Neuronal stem cell (in vitro differentiated cells): ENCODE measurements at places on chromosomes 12 and 14.

- H3K27ac ChIP-seq = no peak overlapping the region
- H3K27me3 ChIP-seq = no peaks in the 10 kb centered on the region
- DNase-seq = no peak
- H3K4me3 ChIP-seq = no peak overlapping the region
- H3K36me3 ChIP-seq = no peaks in the 10 kb centered on the region
Observed at GRCh38 chr12:59911516-59911915, 315.7 kb downstream of the SLC16A7 start.

- no peaks in the 10 kb centered on the region for H3K27me3 ChIP-seq
- no peak for DNase-seq
- peaks cover 10% of the 10 kb centered on the region for H3K36me3 ChIP-seq
- no peaks in the 10 kb centered on the region for H3K4me1 ChIP-seq
- no peak overlapping the region for H3K4me3 ChIP-seq
- H3K27ac ChIP-seq = no peak overlapping the region
Observed at GRCh38 chr14:71686677-71687076, 245.6 kb upstream of the RGS6 start.

- H3K36me3 ChIP-seq = peaks cover 96% of the 10 kb centered on the region
- H3K27ac ChIP-seq = no peak overlapping the region
- no peaks in the 10 kb centered on the region for H3K27me3 ChIP-seq
- H3K4me1 ChIP-seq = no peaks in the 10 kb centered on the region
Observed at GRCh38 chr12:109914461-109914860, 14.4 kb downstream of the TCHP start.

DNA sequence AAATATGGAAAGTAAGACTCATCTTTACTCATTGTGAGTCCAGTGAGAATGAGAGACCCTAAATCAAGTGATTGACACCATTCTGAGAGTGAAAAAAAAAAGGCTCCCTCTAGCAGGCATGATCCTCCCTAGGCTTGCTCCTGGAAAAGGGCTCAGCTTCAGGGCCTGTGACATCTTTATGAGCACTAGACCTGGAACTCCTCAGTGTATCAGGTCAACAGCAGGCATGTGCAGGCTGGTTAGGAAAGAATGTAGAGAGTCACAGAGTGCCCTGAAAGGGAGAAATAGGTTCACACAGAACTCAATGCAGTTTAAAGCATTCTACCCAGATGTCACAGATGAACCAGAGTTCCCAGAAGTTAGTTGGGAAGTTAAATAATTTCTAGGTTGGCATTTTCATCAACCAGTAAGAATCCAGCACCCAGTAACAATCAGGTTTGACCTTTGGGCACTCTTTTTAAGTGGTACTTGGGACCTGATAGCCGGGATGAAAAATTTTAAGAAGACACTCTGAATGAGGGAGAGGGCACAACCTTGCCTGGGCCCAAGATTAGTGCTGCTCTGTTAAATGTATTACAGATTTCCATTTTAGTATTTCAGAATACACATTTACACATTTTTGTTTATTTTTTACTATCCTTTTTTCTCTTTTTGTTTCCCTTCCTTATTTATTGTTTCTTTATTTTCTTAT is 828.8 kb downstream of the C12orf50 start:
- no peak overlapping the region for H3K27ac ChIP-seq
- DNase-seq = no peak
- H3K4me1 ChIP-seq = no peaks in the 10 kb centered on the region
- H3K4me3 ChIP-seq = no peak overlapping the region

DNA sequence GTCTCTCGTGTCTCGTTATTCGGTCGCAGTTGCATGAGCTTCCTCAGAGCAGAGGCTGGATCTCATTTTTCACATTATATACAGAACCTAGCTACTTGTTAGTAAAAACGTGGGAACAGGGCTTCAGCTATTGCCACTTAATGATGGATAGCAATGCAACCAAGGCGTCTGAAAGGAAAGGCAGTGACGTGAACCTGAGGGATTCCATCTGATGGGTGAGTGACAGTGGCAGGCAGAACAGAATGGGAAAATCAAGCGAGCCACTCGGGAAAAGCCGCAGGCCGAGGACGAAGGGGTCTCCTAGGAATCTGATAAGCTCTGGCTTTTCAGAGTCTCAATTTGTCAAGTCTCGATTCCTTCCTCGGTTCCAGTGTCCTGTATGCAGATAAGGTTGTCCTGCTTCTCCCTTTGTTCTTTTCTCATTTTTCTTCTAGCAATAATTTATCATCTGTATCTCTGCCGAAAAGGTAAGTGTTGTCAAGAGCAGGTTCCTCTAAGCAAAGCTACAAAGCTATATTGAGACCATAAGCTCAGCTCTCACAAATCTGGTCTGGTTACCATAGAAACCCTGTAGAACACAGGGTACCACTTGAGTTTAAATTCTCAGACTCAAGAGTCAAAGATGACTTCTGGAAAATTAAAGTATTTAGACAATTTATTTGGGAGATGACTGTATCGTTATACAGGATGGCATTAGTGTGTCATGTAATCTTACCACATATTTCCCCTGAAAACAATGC is 416.6 kb downstream of the GLT1D1 start:
- no peaks in the 10 kb centered on the region for H3K4me1 ChIP-seq
- no peak for DNase-seq
- no peak overlapping the region for H3K4me3 ChIP-seq
- H3K27me3 ChIP-seq = no peaks in the 10 kb centered on the region

DNA sequence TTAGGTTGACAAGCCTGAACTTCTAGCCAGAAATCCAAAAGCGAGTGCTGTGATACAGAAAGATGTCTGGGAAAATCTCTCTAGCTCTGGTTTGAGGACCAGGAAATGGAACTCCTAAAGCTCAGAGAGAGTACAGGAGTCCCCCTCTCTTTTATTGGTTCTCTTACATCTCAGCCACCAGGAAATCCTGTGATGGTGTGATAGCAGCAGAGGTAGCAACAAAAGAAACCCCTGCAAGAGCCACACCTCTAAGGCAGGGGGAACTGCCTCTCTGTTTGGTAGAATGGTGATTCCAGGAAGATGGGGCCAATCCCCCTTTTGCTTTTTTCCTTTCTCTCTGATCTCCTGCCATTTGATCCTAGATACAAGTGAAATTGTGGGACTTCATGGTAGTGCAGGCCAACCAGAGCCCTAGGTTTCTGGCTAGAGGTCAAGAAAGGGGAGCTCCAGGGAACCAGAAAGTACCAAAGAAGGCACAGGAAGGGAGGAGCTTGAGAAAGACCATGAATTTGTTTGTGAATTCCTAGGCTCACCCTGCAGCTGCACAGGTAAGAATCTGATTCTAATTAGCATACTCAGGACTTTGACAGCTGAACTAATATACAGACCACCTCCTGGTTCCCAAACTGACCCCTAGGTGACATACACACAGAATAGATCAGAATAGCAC is 88.5 kb downstream of the PAPLN start:
- peaks cover 5% of the 10 kb centered on the region for H3K4me1 ChIP-seq
- no peak overlapping the region for H3K4me3 ChIP-seq
- no peak for DNase-seq
- H3K27ac ChIP-seq = no peak overlapping the region
- H3K36me3 ChIP-seq = no peaks in the 10 kb centered on the region
- H3K27me3 ChIP-seq = no peaks in the 10 kb centered on the region

DNA sequence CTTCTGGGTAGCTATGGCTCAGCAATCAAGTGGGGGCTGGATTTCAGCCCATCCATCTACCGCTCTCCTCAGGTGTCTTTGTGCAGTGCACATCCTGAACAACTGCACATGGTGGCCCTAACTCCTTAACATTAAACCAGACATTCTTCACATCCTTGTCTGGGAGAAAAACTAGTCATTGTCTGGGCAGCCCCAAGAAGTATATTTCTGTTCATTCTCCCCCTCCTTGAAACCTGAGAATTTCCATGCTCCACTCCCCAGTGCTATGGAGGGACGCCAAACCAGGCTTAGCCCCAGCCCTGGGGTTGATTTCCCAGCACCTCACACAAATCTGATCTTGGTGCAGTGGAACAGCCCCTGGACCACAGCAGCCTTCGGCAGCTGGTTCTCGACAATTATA is 13.4 kb downstream of the MYL2 start:
- no peaks in the 10 kb centered on the region for H3K27me3 ChIP-seq
- DNase-seq = no peak
- no peaks in the 10 kb centered on the region for H3K4me1 ChIP-seq

- DNase-seq = no peak
- H3K36me3 ChIP-seq = no peaks in the 10 kb centered on the region
- peaks cover 7% of the 10 kb centered on the region for H3K4me1 ChIP-seq
- H3K27me3 ChIP-seq = no peaks in the 10 kb centered on the region
- H3K4me3 ChIP-seq = no peak overlapping the region
Observed at GRCh38 chr14:72070458-72070857, 138.2 kb downstream of the RGS6 start.

- peaks cover 4% of the 10 kb centered on the region for H3K4me1 ChIP-seq
- no peaks in the 10 kb centered on the region for H3K27me3 ChIP-seq
- H3K27ac ChIP-seq = peak overlapping the region; percentile 100
- no peak for DNase-seq
- peak overlapping the region; percentile 91 for H3K4me3 ChIP-seq
- H3K36me3 ChIP-seq = peaks cover 3% of the 10 kb centered on the region
Observed at GRCh38 chr14:60090864-60091519, 731 bp upstream of the PCNX4 start.

GRCh38 chr12:117470804-117471203 is 109.4 kb upstream of the NOS1 start:
- H3K4me1 ChIP-seq = no peaks in the 10 kb centered on the region
- H3K36me3 ChIP-seq = no peaks in the 10 kb centered on the region
- no peak overlapping the region for H3K27ac ChIP-seq
- DNase-seq = no peak

DNA sequence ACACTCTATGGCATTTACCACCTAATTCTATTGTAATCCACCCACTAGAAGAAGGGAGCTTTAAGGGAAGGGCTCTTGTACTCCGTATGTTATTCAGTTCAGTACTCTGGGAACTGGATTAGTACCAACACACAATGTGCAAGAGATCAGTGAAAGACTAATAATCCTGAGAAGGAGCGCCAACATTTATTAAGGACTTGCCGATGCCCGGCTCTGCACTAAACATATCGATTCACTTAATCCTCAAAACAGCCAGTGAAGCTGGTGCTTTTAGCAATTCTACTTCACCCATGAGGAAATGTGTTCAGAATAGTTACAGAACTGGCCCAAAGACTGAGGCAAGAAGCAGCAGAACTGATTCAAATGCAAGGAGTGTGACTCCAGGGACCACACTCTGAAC is 80.9 kb downstream of the RPS6KA5 start:
- H3K27me3 ChIP-seq = no peaks in the 10 kb centered on the region
- no peak for DNase-seq
- H3K4me1 ChIP-seq = no peaks in the 10 kb centered on the region
- no peaks in the 10 kb centered on the region for H3K36me3 ChIP-seq

GRCh38 chr12:50786498-50787231 is 22.8 kb downstream of the ATF1 start:
- no peak overlapping the region for H3K4me3 ChIP-seq
- no peak for DNase-seq
- H3K36me3 ChIP-seq = peaks cover 9% of the 10 kb centered on the region
- H3K4me1 ChIP-seq = no peaks in the 10 kb centered on the region
- H3K27me3 ChIP-seq = no peaks in the 10 kb centered on the region

DNA sequence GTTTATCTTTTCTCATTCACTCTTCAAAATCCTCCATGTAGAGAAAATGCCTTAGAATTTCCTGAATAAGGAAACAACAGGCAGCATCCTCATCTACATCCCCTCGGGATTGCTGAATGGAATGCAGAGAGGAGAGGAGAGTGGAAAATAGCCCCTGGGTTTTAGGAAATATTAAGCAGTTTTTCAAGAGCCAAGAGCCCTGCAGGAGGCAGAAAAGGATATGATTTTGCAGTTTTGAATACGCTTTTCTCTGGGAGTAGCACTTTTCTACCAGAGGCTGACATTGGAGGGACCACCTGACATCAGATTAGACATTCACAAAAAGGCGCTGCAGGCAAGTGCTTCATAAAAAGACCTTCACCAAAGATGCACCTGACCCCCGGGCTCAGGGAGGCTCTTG is 362.2 kb upstream of the SFSWAP start:
- no peak for DNase-seq
- H3K27ac ChIP-seq = no peak overlapping the region
- H3K4me1 ChIP-seq = peaks cover 30% of the 10 kb centered on the region
- no peaks in the 10 kb centered on the region for H3K36me3 ChIP-seq

DNA sequence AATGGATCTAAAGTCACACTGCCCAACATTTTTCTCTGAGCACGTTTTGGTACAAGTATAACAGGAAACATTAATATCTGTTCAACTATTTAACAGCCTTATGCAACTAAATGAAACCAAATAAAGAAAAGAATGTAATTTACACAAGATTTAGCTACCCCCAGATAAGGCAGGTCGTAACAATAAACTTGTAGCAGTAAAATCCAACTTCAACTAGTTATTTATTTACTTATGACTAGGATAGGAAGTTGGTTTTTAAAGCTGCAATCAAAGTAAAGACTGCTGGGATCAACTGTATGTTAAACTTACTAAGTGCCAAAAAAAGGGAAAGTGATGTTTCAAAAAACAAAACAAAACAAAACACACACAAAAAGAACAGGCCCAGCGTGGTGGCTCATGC is 30.9 kb downstream of the FERMT2 start:
- no peak overlapping the region for H3K4me3 ChIP-seq
- H3K4me1 ChIP-seq = peaks cover 4% of the 10 kb centered on the region
- no peak for DNase-seq
- peaks cover 52% of the 10 kb centered on the region for H3K36me3 ChIP-seq
- H3K27ac ChIP-seq = no peak overlapping the region
- no peaks in the 10 kb centered on the region for H3K27me3 ChIP-seq

- no peaks in the 10 kb centered on the region for H3K36me3 ChIP-seq
- H3K27me3 ChIP-seq = no peaks in the 10 kb centered on the region
- no peak for DNase-seq
- H3K27ac ChIP-seq = no peak overlapping the region
- no peaks in the 10 kb centered on the region for H3K4me1 ChIP-seq
Observed at GRCh38 chr12:23049180-23049579, 424.2 kb downstream of the ETNK1 start.

DNA sequence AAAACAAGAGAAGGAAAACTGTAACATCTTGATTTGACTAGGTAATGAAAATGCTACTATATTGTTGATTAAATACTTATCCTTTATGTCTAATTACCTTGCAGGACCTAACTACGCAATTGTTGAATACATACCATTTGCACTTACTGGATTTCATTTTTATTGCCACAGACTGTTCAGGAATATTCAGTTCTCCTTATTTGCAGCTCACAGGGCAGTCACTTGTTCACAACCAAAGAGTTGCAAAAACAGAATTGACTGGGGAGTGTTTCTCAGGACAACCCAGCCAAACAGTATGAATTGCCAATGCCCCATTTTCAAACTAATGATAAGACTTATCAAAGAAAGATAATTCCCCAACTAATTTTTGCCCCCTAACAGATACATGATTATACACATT is 49.4 kb downstream of the CIT start:
- H3K27ac ChIP-seq = no peak overlapping the region
- H3K27me3 ChIP-seq = no peaks in the 10 kb centered on the region
- H3K36me3 ChIP-seq = peaks cover 22% of the 10 kb centered on the region
- DNase-seq = no peak
- no peak overlapping the region for H3K4me3 ChIP-seq
- no peaks in the 10 kb centered on the region for H3K4me1 ChIP-seq

DNA sequence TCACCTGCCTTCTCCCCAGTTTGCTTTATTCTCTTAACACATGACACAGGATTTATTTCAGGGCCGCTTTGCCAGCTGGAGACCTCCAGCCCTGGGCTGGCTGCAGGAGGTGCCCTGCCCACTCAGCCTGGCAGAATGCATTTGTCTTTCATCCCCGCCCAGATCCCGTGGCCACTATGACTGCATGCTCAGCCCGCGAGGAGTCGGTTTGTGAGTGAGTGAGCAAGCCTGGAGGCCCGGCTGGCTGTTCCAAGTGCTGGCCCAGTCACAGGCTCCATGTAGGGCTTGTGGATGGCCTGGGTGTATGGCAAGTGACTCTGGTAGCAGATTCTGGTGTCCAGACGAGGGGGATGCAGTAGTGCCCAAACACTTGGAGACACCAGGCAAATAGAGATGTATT is 2.1 kb downstream of the TDP1 start:
- H3K4me1 ChIP-seq = peaks cover 7% of the 10 kb centered on the region
- no peaks in the 10 kb centered on the region for H3K27me3 ChIP-seq
- peaks cover 10% of the 10 kb centered on the region for H3K36me3 ChIP-seq
- H3K4me3 ChIP-seq = no peak overlapping the region
